T-helper 17 cell (primary cell): ENCODE measurements at places on chromosomes 16 and 17. TPM values are rescaled to one million over a fixed set of nuclear protein-coding genes. Genes with fewer than 3 reads are reported as not detected.

DNA sequence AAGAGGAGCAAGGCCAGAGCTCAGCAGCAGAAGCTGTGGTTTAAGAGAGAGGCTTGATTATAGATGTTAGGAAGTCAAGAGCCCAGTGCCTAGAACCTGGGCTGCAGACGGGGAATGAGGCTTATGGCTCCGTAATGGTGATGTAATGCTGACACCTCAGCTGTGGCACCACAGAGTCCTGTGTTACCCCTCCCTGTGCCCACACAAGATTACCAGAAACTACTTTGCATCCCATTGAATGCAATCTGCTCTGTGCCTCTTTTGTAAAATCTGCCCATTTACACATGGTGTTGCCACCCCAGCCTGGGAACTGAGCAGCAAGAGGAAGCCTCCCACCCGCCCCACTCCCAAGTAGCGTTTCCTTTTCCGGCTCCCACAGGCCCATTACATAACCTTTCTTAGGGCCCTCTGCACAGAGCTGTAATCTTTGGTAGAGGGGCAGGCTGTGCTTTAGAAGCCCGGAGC is 57.0 kb downstream of the PITPNC1 start:
- DNase-seq: peak; percentile 37

- DNase-seq: peak; percentile 92
Observed at GRCh38 chr17:2049333-2050299, 5.3 kb upstream of the HIC1 start.

DNA sequence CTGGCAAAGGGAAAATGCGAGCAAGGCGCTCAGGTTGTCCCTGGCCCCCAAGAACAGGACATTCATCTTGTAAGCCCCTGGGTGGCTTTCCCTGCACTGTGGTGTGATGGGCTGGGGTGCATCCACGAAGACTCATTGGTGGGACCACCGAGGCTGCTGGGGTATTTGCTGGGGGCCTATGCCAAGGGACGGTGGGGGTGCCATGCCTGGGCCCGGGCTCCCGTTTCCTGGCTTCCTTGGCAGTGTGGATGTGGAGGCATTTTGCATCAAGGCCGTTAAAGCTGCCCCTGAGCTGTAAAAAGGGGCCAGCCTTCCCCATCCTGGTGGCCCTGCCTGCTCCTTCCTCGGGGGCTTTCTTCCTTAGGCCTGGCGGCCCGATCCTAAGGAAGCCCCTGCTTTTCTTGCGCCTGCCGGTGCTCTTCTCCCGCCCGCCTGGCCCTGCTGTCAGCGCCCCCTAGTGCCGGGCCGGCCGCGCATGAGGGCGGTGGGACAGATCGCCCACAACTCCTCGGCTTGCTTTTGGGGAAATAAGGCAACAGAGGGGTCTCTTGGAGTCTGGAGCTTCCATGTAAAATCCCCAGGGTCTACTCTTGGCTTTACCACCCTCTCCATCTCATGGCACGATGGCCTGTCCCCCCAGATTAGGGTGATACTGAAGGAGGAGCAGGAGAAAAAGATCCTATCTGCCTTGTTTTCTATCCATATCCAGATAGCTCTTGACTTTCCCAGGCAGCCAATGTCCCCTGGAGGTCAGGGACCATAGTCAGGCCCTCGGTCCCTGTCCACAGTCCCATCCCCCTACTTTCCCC is 9.8 kb upstream of the TBX2 start:
- DNase-seq: peak; percentile 48

GRCh38 chr16:51542981-51543815 is 392.1 kb upstream of the SALL1 start:
- DNase-seq: no peak

DNA sequence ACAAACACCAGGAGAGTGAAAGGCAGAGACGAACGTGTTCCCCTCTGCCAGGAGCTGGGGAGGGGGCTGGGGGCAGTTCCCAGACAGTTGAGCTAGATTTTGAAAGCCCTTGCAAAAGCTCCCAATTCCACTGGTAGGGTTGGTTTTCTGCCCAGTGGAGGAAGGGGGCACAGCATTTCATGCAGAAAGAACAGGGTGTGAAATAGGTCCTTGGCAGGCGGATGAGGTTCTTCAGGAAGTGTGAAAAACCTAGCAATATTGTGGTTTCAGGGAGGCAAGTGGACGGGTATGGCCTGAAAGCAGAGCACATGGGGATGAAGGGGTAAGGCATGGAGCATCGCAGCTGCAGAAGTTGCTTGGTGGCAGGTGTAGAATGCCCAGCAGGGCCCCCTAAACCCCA is 248.3 kb downstream of the KATNIP start:
- no peak for DNase-seq

DNA sequence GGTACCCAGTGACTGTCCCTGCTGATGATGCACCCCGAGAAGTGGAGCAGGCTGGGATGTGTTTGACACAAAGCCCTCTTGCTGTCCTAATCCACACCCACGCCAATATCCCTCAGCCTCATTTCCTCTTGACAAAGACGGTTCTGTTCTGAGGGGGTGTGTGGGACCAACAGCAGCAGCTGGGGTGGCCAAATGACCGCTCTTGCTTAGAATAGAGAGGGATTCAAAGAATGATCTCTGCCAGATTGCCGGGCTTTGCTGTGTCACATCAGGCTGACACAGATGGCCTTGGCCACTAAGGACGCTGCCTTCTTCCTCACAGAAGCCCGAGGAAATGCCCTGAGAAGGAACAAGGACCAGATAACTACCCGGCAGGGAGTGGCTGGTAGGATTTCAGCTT is 250.7 kb downstream of the NTN1 start:
- DNase-seq: no peak

GRCh38 chr16:72357910-72358309 is 186.0 kb upstream of the PMFBP1 start:
- no peak for DNase-seq

DNA sequence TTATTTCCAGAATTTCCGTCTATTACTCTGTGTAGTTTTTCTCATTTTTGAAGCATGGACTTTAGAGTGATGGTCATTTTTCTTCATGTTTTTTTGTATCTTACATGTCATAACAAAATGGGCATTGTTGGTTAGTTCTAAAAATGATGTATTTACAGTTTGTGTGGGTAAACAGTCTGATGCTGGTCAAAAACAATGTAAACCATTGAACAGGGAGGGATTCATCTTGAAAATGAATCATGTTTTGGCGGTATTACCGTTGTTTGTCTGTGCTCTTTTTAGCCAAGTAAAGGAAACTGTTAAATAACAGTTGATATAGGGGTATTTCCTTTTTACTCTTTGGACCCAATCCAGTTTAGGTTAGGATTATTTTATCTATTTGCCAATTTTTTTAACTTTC is 315.8 kb downstream of the BCAS3 start:
- DNase-seq: no peak

GRCh38 chr17:1943436-1943831 is 81.7 kb downstream of the RTN4RL1 start:
- no peak for DNase-seq

DNA sequence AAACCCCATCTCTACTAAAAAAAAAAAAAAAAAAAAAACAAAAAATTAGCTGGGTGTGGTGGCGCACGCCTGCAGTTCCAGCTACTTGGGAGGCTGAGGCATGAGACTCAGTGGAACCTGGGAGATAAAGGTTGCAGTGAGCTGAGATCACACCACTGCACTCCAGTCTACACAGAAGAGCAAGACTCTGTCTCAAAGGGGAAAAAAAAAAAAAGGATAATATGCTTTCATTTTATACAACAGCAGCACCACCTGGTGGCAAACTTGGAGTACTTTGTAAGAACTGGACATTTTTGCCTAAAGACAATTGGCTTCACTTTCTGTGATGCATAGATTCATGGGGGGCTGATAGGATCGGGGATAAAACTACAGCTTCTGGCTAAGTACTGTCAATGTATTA is 8.5 kb downstream of the CHTF8 start:
- peak; percentile 39 for DNase-seq

- DNase-seq: no peak
Observed at GRCh38 chr17:3890082-3890877, 2.6 kb downstream of the CAMKK1 start.

GRCh38 chr17:71004413-71004812 is 835.1 kb downstream of the KCNJ2 start:
- no peak for DNase-seq

- no peak for DNase-seq
Observed at GRCh38 chr17:39699818-39700147, at the start of gene ERBB2. ERBB2 (plus strand) TSS chr17:39700064; CDS start chr17:39700239, 175 bp downstream.

DNA sequence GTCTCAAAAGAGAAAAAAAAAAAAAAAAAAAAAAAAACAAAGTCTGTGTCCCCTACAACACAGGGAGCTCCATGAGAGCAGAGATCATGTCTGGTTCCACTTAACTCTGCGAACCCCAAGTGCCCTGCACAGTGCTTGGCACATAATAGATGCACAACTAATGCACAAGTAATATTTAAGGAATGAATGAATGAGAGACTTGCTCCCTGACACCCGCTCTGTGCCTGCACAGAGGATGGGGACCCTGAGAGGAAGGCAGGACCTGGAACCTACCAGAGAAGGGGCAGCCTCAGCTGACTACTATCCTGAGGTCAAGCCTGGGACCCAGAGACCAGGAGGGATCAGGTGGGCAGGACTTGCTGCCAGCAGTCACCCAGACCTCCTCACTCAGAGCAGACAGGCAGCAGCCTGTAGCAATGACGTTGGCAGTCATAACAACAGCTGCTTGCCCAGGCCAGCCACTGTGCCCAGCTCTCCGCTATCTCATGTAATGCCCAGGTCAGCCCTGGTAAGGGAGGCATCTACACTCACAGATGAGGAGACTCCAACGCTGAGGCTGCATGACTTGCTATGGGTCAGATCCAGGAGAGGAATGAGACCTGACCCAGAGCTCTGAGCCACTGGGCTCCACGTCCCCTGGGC is 2.9 kb downstream of the MYO15A start:
- no peak for DNase-seq

GRCh38 chr17:81726004-81726403 is 13.9 kb downstream of the SLC25A10 start:
- no peak for DNase-seq

- DNase-seq: no peak
Observed at GRCh38 chr16:47320546-47321310, 140.1 kb downstream of the ITFG1 start.

DNA sequence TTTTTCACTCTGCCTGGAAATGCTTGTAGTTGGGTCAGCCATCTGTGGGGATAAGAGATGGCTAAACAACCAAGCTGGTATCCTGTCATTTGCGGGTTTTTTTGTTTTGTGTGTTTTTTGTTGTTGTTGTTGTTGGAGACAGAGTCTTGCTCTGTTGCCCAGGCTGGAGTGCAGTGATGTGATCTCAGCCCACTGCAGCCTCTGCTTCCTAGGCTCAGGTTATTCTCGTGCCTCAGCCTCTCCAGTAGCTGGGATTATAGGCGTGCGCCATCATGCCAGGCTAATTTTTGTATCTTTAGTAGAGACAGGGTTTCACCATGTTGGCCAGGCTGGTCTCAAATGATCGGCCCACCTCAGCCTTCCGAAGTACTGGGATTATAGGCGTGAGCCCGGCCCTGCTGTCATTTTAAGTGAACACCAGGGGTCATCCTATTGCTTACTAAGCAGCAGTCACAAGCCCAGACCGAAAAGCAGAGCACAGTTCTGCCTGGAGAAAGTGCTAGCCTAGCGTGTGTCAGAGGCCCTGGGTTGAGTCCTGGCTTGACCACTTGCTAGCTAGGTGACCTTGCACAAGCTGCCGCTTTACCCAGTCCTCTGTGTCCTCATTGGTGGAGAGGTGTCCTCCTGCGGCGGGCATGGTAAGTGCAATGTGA is 4.6 kb downstream of the SMCR8 start:
- DNase-seq: no peak

GRCh38 chr17:8029121-8029520 is 9.7 kb upstream of the ALOX15B start:
- no peak for DNase-seq

DNA sequence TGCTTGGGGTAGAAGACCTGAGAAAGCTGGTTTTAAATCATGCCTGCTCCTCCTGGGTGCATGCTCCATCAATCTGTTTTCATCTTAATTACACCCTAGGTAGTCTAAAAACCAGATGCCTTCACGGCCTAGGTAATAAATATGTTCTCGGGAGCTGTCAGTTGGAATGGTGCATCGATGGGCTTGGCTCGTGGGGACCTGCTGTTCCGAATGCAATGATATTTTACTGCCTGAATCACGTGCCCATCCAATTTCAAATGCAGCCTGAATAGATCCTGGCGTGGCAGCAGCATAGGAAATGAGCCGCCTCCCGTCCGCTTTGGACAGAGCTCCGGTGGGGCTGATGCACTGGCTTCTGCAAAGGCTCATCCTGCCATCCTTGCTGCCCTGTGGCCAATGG is 18.8 kb upstream of the FAAP100 start:
- DNase-seq: no peak

GRCh38 chr17:32741381-32741780 is 135.5 kb downstream of the MYO1D start:
- DNase-seq: no peak

- no peak for DNase-seq
Observed at GRCh38 chr16:50035468-50035992, 10.5 kb downstream of the CNEP1R1 start.

GRCh38 chr17:78556812-78557211 is 20.4 kb downstream of the DNAH17 start:
- DNase-seq: no peak

DNA sequence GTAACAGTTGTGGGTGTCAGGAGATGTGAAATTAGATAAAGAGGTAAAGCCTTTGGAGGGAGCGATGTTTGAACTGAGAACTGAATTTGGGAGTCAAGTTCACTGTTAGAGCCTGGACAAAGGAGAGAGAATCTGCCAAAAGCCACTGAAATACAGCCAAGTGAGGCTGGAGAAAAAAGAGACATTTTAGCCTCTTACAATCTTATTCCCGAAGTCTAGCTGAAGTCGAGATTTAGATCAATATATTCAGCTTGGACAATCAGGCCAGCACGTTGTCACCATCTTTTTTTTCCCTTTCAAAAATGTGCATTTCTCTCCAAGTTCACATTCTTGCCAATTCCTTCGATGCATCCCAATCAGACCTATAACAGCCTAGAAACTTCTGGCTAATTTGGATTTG is 312.2 kb downstream of the RBFOX1 start:
- no peak for DNase-seq

- no peak for DNase-seq
Observed at GRCh38 chr17:57699751-57700219, 45.3 kb downstream of the CCDC182 start.

GRCh38 chr16:84421081-84421937 is 53.0 kb downstream of the ATP2C2 start:
- no peak for DNase-seq

DNA sequence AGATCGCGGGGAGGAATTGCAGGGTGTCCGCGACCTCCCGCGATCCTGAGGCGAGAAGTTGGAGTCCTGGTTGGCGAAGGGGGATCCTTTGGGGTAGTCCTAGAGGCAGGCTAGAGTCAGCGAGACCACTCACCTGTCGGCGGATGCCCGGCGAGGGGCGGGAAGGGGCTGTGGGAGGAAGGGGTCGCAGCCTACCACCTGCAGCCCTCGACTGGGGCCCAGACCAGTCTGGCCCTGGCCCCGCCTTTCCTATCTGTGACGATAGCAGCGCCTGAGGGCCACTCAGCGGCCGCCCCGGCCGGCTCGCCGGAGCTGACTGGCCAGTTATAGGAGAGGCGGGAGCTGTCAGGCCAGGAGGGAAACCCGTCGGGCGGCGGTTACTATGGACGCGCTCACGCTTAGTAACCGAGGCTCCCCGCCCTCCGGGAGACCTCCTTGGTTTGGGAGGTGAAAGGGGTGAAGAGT is at the start of gene TEKT3:
Gene TEKT3, minus strand, starts transcription at position 213 of the 465 bp plus-strand sequence. CDS start 10,012 bp downstream, outside the sequence.
- DNase-seq: no peak

DERL2 gene
- total RNA-seq: 78.0 TPM

C16orf87 gene
- 12.4 TPM for total RNA-seq

SCN4A gene
- 0.02 TPM for total RNA-seq

DNAI2 gene
- 4.1 TPM for total RNA-seq

CCL23 gene
- not detected for total RNA-seq

KRT33B gene
- not detected for total RNA-seq

AOC3 gene
- total RNA-seq: 1.0 TPM

HSD11B2 gene
- total RNA-seq: not detected

GRAPL gene
- total RNA-seq: 21.0 TPM

MAPT gene
- total RNA-seq: 1.2 TPM

KLHL10 gene
- total RNA-seq: not detected

GNG13 gene
- total RNA-seq: not detected
